ENCODE measurements at places on chromosomes 3 and 15.

GRCh38 chr3:149777414-149778214, 14.7 kb downstream of the ANKUB1 start:
- DNase-seq, result no peak

DNA sequence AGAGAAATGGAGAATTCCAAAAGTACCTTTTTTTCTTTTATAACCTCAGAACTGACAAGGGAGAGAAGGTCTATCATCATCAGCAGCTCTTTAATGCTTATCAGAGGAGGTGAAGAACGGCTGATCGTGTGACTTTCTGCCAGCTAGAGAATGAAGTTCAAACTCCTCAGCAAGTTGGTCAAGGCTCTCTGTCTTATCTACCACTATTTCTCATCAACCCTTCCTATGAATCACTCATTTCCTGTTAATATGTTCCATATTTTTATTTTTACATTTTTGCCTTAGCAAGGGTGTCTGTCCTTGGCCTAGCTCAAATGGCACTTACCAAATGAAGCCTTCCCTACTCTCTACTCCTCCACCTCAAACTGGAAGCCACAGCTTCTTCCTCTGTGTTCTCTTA, 73.1 kb upstream of the TSPAN3 start:
- no peak for DNase-seq

DNA sequence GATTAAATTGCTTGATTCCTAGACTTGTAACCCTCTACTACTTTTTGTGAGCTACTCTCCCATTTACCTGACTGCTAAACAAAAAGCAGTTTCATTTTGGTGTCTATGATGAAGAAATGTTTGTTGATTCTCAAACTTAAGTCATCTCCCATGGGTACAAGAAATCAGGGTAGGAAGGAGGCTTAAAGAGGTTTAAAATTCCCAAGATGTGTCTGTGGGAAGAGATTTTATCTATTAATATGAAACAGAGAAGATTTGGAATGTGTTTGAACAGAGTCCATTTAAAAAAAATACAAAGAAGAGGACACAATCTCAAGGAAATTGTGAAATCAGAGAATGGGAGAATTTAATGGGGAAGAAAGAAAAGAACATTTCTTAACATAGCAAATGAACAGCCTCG, 14.8 kb downstream of the P3H2 start:
- DNase-seq, result no peak

- no peak for DNase-seq
Measured at GRCh38 chr3:187925326-187925725, 180.1 kb upstream of the BCL6 start.

Data from SK-N-DZ (cell line).